Right lobe of liver (tissue), 6 donors: ENCODE measurements at places on chromosomes 4 and X. TPM values are rescaled to one million over a fixed set of nuclear protein-coding genes. Genes with fewer than 3 reads are reported as not detected.

DNA sequence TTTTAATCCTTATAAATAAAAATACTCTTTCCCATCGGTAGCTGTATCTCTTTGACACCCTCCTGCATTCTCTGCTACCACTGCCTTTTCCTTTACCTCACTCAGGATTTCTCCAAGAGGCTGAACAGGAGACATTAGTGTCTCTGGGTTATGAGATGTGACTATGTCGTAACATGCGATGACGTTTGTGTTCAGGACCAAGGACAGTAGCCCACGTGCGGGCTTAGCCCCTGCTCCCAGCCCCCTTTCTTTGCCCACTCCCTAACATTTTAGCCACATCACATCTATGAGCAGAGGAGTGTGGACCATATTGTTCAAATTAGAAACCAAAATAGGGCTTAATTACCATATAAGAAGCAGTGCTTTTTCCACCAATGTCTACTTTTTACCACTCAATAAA lies 369.3 kb downstream of the FBXW7 start:
- no peaks in the 10 kb centered on the region for H3K27me3 ChIP-seq
- DNase-seq: no peak
- H3K36me3 ChIP-seq: no peaks in the 10 kb centered on the region
- H3K27ac ChIP-seq: no peak overlapping the region

GRCh38 chrX:24154490-24155034 lies 5.0 kb downstream of the ZFX start:
- peaks cover 54% of the 10 kb centered on the region for H3K4me1 ChIP-seq
- no peaks in the 10 kb centered on the region for H3K36me3 ChIP-seq

- no peaks in the 10 kb centered on the region for H3K36me3 ChIP-seq
- H3K27ac ChIP-seq: no peak overlapping the region
- H3K4me3 ChIP-seq: peak overlapping the region; percentile 59
- no peaks in the 10 kb centered on the region for H3K27me3 ChIP-seq
- H3K4me1 ChIP-seq: peaks cover 43% of the 10 kb centered on the region
- peak; percentile 71 for DNase-seq
These were observed 920 bp downstream of the HTT-AS start for GRCh38 chr4:3073158-3074077.

DNA sequence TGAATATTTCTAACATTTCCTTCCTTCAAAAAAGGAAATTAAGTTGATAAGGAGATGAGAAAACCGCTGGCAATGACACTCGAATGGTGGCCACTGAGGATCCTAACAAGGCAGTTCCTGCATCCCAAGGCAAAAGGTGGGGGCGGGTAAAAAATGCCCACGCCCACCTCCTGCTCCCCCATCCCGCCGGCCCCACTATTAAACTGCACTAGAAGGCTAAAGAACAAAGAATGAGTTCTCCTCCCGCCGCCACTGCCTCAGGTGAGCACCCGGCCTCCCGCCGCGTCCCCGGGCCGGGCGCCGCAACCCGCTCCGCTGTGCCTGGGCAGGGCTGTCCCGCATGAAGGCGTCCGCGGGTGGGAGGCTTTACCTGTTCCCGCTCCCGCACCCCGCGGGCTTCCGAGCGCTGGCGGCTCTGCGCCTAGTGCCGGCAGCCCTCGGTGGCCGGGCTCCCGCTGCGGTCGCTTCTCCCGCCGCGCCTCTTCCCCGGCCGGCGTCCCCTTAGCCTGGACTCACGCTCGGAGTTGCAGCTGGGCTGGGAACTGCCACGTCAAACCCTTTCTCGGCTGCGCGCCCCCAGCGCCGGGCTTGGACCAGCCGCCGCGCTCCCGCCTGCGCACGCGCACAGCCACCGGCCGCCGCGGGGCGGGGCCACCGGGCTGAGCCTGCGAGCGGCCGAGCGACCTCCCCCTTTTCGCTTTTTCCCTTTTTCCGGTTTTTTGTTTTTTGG lies at the start of gene SEC24D:
Gene SEC24D, minus strand, starts transcription at position 556 of the 730 bp plus-strand sequence. CDS start 2,430 bp downstream, outside the sequence.
- peak within 1 kb of the TSS; percentile 95 for H3K4me3 ChIP-seq
- H3K27ac ChIP-seq: peak within 1 kb of the TSS; percentile 98
- H3K27me3 ChIP-seq: no peaks in the 10 kb centered on the region

- no peaks in the 10 kb centered on the region for H3K36me3 ChIP-seq
- no peaks in the 10 kb centered on the region for H3K4me1 ChIP-seq
- no peak for DNase-seq
- H3K4me3 ChIP-seq: peak overlapping the region; percentile 27
- no peak overlapping the region for H3K27ac ChIP-seq
These were observed 3.0 kb downstream of the SLIT2 start for GRCh38 chr4:20254511-20255250.

DNA sequence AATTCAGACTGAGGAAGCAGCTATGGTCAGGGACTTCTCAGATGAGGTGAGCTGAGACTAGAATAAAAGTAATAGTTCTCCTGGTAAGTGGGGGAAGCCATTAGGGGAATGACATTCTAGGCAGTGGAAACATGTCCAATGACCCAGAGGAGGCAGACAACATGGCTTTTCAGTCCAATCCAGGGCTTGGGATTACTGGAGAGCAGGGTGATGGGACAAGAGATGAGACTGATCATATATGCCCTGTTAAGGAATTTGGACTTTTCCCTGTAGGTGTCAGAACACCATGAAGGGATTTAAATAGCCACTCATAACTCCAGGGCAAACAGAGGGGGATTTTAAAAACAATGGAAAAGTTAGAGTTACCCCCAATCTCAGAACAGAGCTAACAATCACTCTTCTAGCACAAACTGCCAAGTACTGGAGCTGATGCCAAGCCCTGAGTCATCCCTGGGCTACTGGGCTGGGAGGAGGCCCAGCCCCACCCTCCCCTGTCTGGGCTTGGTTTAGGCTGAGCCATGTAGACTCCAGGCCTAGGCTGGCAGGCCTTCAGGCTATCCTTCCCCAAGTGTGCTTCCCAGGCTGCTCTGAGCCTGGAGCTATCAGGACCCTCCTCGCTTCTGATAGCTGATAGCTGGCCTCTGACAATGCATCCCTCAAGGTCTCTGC lies 22.7 kb upstream of the MSN start:
- H3K4me3 ChIP-seq: no peak overlapping the region
- H3K27ac ChIP-seq: peak overlapping the region; percentile 71
- H3K36me3 ChIP-seq: no peaks in the 10 kb centered on the region
- H3K27me3 ChIP-seq: no peaks in the 10 kb centered on the region

DNA sequence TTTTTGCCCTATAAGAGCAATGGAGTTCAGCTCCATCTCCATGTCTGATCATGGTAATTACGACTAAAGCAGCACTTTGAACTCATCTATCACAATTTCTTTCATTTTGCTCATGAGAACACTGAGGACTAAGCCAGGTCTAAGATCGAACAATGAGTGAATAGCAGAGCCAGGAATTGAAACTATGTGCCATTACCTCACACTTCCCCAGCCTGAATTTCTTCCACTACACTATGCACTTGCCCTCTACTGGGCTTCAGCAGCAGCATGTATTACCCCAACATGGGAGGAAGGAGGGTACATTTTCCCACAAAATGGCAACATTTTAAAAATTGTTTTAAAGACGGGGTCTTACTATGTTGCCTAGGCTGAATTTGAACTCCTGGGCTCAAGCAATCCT lies 274.7 kb upstream of the FGF13 start:
- H3K36me3 ChIP-seq: no peaks in the 10 kb centered on the region
- no peaks in the 10 kb centered on the region for H3K27me3 ChIP-seq
- no peaks in the 10 kb centered on the region for H3K4me1 ChIP-seq
- H3K27ac ChIP-seq: no peak overlapping the region

DNA sequence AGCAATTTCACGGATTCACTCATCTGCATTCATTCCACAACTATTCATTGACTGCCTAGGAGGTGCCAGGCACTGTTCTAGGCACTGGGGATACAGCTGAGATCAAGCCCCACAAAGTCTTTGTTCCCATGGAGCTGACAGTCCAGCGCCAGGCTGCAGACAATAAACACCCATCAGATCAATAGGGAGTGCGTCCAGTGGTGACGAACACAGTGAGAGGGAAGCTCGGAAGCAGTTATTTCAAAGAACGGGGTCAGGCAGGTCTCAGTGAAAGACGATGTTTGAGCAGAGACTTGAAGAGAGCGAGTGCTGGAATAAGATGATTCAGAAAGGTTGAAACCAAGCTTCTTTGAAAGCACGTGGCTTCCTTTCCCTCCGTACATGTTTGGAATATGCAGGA lies 167.2 kb downstream of the EVC2 start:
- DNase-seq: no peak
- H3K4me3 ChIP-seq: no peak overlapping the region
- H3K4me1 ChIP-seq: no peaks in the 10 kb centered on the region
- no peaks in the 10 kb centered on the region for H3K36me3 ChIP-seq
- H3K27me3 ChIP-seq: no peaks in the 10 kb centered on the region

DNA sequence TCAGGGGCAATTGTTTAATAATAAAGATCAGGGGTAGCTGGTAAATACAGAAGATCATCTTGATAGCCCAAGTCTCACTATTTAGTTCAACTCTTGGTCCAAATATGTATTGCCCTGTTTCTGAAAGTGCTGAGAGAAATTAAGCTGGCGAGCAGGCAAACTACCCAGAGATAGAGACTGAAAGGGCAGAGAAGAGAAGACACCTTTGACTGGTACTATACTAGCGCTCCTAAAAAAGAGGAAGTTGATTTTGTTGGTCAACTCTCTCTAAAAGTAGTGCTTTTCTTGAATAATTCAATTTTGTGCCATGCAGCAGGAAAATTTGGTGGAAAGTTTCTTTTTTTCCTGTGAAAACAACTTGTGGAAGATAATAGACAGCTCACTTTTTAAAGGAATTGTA lies 64.0 kb downstream of the IGSF1 start:
- no peaks in the 10 kb centered on the region for H3K4me1 ChIP-seq
- no peak overlapping the region for H3K27ac ChIP-seq
- H3K27me3 ChIP-seq: no peaks in the 10 kb centered on the region
- no peak overlapping the region for H3K4me3 ChIP-seq

- H3K4me1 ChIP-seq: no peaks in the 10 kb centered on the region
- no peak overlapping the region for H3K4me3 ChIP-seq
- no peak for DNase-seq
These were observed 339.8 kb upstream of the FRG1 start for GRCh38 chr4:189600718-189601435.

GRCh38 chrX:100994352-100995281 lies 25.1 kb downstream of the ARL13A start:
- H3K4me3 ChIP-seq: no peak overlapping the region
- H3K36me3 ChIP-seq: no peaks in the 10 kb centered on the region
- DNase-seq: no peak

Gene CT45A10
- total RNA-seq: not detected

GRCh38 chr4:168279556-168279955 lies 39.0 kb downstream of the DDX60 start:
- no peaks in the 10 kb centered on the region for H3K27me3 ChIP-seq
- H3K27ac ChIP-seq: no peak overlapping the region
- H3K36me3 ChIP-seq: no peaks in the 10 kb centered on the region
- no peak overlapping the region for H3K4me3 ChIP-seq
- DNase-seq: no peak
- H3K4me1 ChIP-seq: no peaks in the 10 kb centered on the region

DNA sequence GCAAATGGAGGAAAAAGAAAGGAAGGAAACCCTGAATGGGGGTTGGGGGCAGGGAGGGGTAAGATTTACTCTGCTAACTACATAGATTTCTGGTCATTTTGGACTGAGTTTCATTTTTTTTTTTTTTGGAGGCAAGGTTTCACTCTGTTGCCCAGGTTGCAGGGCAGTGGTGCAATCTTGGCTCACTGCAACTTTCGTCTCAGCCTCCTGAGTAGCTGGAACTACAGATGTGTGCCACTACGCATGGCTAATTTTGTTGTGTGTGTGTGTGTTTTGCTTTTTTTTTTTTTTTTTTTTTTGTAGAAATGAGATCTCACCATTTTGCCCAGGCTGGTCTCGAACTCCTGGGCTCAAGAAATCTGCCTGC lies 223.5 kb downstream of the APBB2 start:
- no peak overlapping the region for H3K27ac ChIP-seq
- H3K27me3 ChIP-seq: no peaks in the 10 kb centered on the region
- H3K4me1 ChIP-seq: peaks cover 27% of the 10 kb centered on the region
- DNase-seq: peak; percentile 49
